ENCODE measurements at places on chromosomes 13 and 19. TPM values are rescaled to one million over a fixed set of nuclear protein-coding genes. Genes with fewer than 3 reads are reported as not detected.

Gene CRX
- not detected for polyA plus RNA-seq

Gene FFAR3
- polyA plus RNA-seq: 0.15 TPM

Gene TTC9B
- not detected for polyA plus RNA-seq

Gene ZNF829
- 1.4 TPM for polyA plus RNA-seq

Gene FUT1
- polyA plus RNA-seq: 3.0 TPM

Gene PEG3
- 4.7 TPM for polyA plus RNA-seq
